ENCODE measurements at places on chromosomes 1 and 21.
A peak's percentile ranks its signal among the peaks of the same experiment; 100 is the strongest.

GRCh38 chr1:221241157-221241556, 361.9 kb downstream of the HLX start:
- DNase-seq, result no peak

DNA sequence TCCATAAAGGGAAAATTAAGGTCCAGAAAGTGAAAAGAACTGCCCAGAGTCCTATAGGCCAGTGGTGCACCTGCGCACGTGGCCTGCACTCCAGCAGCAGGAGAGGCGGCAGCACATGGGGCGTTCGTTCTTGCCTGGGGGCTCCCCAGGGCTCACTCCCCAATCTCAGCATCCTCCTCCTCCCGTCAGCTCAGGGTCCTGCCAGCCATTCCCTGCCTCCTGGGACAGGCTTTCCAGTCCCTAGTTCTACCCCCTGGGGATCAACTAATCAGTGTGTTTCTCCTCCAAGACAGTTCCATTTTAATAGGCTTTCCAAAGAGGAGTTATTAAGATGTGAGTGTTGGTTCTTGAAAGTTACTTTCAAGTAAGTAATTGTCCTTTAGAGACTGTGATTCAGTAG, 1.2 kb upstream of the A3GALT2 start:
- DNase-seq, result no peak

- DNase-seq, result no peak
These were observed 6.5 kb downstream of the SDF4 start for GRCh38 chr1:1225238-1225845.

- no peak for DNase-seq
These were observed 119.7 kb upstream of the ZNF648 start for GRCh38 chr1:182181167-182181572.

DNA sequence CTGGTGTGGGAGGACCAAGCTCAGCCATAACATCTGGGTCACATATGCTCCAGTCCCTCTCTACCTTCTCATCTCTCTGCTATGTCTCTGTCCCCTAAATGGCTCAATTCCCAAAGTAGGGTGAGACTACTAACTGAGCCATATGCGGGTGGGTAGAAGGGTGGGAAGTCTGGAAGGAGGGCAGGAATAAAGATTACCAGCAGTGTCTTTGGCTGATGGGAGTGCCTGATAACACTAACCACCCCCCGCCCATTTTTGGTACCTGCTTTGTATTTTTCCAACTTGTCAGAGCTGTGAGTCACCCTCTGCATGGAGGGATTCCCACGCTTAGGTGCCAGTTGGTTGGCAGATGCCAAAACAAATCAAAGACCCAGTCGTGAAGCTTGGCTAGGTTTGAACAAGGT, 14.9 kb upstream of the SSBP3 start:
- no peak for DNase-seq

- DNase-seq, result no peak
These were observed 351.2 kb downstream of the SMYD3 start for GRCh38 chr1:246155923-246156322.

DNA sequence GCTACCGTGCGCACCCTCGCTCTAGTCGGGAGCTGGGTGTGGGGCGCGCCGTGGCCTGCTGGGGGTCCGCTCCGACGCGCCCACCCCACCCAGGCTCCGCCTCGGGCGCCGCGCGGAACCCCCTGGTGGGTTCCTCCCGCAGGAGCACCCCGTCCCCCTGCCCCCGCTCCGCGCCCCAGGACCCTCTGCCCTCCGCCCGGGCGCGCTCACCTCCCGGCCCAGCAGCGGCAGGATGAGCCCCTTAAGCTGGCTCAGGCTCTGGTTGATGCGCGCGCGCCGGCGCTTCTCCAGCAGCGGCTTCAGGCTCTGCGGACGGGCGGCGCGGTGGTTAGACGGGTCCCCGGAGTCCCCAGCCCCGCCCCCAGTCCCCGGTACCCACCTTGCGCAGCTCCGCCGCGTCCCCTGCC, 319 bp downstream of the HES2 start:
- DNase-seq, result no peak

DNA sequence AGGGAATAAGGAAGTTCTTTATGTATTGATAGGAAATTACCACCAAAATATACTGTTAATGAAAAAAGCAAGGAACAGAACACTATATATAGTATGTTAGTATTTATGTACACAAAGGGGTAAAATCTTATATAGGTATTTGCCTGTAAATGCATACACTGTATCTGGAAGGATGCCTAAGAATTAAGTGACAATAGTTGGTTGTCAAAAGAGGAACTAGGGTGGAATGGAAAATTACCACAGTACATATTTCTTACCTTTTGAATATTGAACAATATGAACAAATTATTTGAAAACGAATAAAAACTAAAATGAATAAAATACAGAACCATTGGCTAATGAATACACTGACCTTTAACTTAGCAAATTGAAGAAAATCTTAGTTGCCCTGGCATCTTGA, 13.6 kb downstream of the ARPC5 start:
- no peak for DNase-seq

GRCh38 chr1:11071463-11072215, 11.8 kb upstream of the SRM start:
- peak; percentile 31 for DNase-seq

- no peak for DNase-seq
These were observed 109.7 kb downstream of the TGFBR3 start for GRCh38 chr1:91776068-91776794.

GRCh38 chr1:169119405-169119804, 12.9 kb downstream of the ATP1B1 start:
- DNase-seq, result no peak

- DNase-seq, result no peak
These were observed 116.1 kb downstream of the MRPS6 start for GRCh38 chr21:34189506-34189905.

DNA sequence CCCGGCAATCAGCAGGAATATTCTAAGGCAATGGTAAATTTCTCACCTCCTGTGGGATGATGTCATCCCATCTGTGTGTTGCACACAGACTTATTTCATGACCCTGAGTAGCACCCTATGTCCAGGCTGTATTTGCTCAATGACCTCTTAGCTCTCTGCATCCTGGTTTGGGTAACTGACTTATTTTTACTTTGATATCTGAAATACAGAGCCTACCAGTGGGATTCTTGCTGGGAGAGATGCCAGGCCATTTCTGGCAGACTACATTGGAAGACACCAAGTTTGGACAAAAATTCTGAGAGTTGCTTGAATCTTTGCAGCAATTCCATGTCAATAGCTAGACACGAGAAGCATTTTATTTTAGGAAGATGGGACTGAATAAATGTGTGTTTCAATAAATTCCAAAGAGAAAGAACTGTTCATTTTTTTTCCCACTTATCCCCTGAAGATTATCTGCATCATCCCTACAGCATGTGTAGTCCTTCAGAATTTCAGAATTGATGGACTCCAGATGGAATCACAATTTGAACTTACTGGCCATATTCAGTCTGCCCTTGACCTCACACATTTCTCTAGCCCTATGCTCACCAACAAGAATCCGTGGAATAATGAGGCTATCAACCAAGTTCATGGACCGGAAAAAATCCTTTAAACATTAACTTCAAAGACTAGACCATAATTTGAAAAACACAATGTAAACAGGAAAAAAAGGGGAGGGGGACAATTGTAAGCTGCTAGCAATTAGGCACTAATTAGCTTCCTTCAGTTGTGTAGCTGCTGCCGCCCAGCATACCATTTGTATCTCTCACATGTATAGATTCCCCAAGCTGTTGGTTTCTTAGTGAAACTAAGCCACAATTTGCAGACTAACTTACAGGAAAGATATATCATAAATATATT, 226.5 kb downstream of the HMCN1 start:
- DNase-seq, result no peak

DNA sequence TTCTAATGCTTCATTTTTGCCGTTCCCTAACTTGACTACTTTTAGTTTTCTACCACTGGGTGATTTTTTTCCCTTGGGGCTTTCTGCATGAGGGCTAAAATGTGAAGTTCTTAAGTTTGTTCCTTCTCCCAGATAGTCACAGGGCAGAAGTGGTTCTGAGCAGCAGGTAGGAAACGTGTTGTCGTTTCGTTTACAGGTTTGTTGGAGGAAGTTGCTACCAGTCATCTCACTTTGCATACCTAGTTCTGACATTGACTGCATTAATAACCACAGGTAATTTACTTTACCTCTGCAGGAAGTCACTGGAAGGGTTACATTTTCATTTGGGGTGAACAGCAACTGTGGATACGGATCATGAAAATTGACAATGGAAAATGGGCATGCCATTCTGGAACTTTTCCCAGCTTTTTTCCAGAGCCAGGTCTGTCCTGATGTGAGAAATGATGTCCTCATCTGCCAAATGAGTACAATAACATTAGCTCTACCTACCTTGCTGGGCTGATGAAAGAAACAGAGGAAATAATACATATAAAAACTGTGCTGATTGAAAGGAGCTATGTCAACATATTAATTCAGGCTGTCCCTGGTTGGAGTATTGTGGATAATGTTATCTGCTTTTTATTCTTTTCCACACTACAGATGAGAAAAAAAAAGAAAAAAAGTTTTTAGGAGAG, 94.2 kb downstream of the DISC1 start:
- no peak for DNase-seq

- no peak for DNase-seq
These were observed 51.0 kb downstream of the SMYD2 start for GRCh38 chr1:214331827-214332423.

DNA sequence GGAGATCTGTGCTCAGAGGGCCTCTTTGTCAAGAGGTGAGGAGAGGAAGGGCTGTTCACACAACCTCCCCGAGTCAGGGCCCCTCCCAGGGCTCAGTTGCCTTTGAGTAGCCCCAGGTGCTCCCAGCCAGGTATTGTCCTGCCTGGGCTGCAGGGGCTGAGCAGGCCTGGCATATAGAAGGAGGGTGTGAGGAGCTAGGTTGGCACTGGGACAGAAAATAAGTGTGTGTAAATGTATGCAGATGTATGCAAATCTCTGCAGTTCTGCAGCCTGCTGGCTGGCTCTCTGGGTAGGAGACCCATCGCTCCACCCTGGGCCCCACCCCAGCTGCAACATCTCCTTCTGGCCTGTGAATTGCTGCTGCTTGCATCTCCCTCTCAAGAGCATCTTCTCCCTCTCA, 52.4 kb downstream of the NAV1 start:
- DNase-seq, result no peak

GRCh38 chr21:42820616-42821465, 58.5 kb downstream of the WDR4 start:
- no peak for DNase-seq

- DNase-seq, result no peak
These were observed 37.0 kb upstream of the SAMSN1 start for GRCh38 chr21:14582934-14583628.

DNA sequence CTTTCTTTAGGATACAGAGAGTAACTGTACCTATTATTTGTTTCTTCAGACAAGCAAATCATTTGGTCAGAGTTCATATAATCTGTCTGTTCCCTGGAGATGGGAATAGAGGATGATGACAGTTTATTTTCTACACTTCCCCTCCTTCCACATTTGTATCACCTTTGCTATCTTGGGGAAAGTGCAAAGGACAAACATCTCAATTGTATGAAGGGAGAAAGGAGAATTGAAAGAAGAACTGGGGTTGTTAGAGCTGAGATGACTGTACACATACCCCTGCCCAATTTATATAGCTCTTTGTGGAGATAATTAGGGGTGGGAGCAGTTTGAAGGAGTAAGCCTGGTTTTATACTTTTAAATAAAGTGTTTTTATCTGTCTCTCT, 14.0 kb downstream of the POLR3GL start:
- DNase-seq, result no peak

GRCh38 chr1:205191622-205192021, 19.9 kb downstream of the DSTYK start:
- DNase-seq, result no peak

- no peak for DNase-seq
These were observed 44.2 kb downstream of the OSBPL9 start for GRCh38 chr1:51661081-51661518.

DNA sequence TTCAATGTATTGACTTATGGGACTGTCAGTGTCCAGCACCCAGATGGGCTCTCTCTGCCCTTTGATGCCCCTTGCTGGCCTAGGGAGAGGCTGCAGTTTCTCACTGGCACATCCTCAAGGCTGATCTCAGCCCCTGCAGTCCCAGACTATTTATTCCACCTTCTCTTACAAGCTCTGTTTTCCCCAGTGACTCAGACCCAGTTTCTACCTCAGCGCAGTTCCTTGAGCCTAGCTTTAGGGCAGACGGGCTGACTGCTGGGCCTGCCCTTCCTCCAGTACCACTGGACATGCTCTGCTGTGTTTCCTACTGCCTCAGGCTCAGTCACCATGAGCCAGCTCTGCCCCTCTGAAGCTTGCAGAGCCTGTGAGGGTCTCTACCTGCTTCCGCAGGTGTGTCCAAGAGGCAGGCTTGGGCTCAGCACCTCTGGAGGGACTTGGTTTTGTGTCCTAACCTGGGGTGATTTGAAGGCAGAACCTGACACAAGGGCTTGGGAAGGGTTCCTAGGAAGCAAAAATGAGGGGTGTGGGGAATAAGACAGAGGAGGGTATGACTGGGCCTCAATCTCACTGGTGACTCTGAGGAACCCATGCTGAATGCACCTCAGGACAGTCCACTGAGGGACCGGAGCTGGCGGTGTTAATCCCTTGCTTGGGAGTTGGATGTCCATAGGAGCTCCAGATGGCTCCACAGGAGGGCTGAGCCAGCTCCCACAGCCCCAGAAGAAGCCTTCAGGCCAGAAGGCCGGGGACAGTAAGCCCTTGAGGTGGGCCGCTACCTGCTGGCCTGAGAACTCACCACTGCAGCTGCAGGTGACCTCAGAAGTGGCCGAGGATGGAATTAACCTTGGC, 689.9 kb downstream of the MATN1 start:
- DNase-seq, result no peak

- DNase-seq, result no peak
These were observed 17.5 kb downstream of the UMODL1 start for GRCh38 chr21:42088658-42089057.

- no peak for DNase-seq
These were observed 2.9 kb downstream of the TATDN3 start for GRCh38 chr1:212794561-212795014.

DNA sequence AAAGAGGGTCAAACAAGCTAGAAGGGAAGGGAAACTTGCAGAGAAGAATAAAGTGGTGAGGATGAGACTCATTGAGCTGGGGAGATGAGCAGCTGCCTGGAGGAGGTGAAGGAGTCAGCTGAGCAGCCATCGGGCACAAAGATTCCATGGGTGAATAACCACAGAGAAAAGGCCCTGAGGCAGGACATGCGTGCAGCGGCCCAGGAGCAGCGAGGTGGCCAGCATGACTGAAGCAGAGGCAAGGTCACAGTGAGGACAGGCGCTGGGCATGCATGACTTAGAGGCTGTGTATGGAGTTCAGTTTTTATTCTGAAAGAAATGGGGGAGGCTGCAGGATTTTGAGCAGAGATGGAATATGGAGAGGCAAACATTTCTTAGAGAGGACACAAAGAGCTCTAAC, 24.9 kb downstream of the OLFML2B start:
- DNase-seq, result no peak
